ENCODE measurements at places on chromosomes 7 and 10.

- peak; percentile 41 for DNase-seq
Measured at GRCh38 chr10:94630017-94630688, 53.4 kb upstream of the CYP2C18 start.

DNA sequence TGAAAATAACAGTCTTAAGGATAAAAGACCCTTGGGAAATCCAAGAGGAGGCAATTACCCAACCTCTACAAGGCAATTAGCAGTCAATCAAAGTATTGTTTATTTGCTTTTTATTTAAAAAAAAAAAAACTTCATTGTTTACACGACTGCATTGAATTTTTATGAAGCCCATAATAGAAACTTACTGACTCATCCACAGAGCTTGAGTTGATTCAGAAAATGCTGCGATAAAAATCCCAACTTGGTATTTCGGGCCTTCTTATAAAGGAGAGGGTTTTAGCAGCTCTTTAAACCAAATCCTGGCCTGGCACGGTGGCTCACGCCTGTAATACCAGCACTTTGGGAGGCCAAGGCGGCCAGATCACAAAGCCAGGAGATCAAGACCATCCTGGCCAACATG is 69.2 kb upstream of the PALS2 start:
- no peak for DNase-seq

- DNase-seq, result no peak
Measured at GRCh38 chr7:140031364-140031763, 31.4 kb downstream of the PARP12 start.

GRCh38 chr10:75982611-75983369 is 551.4 kb downstream of the LRMDA start:
- DNase-seq, result no peak

GRCh38 chr10:44636625-44637024 is 251.7 kb upstream of the CXCL12 start:
- DNase-seq, result no peak

GRCh38 chr10:44979281-44980191 is 927 bp upstream of the DEPP1 start:
- no peak for DNase-seq

DNA sequence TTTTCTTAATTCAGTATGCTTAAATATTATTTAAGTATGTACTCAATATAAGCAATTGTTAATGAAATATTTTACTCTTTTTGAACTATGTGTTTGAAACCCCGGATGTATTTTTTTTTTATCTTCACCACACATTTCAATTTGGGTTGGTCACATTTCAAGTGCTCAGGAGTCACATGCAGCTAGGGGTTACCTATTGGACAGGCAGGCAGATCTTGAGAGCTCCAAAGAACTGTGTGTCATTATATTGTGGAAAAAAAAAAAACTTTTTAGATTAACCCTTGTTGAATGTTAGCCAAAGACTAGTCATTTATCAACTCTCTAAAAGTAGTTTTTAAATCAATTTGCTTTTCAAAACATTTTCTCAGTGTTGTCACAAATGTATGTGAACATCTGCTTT is 37.2 kb downstream of the IKZF1 start:
- no peak for DNase-seq

GRCh38 chr7:131533566-131534561 is 22.6 kb downstream of the PODXL start:
- no peak for DNase-seq

- DNase-seq, result no peak
Measured at GRCh38 chr7:32535162-32535702, 39.9 kb downstream of the AVL9 start.

- DNase-seq, result no peak
Measured at GRCh38 chr10:132523561-132524442, 13.8 kb upstream of the INPP5A start.

GRCh38 chr7:36607721-36608095 is 116.6 kb downstream of the AOAH start:
- DNase-seq, result no peak

DNA sequence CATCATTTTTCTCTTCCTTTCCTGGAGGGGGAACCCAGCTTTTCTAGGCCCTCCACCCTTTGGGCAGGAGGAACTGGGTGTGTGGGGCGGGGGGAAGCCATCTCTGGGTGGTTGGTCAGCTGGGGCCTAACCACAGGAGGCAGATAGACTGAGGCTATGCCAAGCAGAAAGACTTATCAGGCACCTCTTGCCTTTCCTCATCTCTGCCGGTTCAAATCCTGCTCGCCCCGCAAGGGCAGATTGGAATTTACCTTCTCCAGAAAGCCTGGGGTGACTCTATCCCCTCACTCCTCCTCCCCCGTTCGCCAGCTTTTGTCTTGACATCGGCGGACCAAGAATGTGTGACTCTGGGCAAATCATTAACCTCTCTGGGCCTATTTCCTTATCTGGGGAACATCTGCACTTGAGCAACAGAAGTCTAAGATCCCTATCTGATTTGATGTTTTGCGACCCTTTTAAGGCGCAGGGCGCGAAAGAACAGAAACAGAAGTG is 584 bp upstream of the GARS1 start:
- DNase-seq, result no peak

GRCh38 chr10:68992636-68993440 is 4.2 kb downstream of the KIFBP start:
- DNase-seq, result no peak

DNA sequence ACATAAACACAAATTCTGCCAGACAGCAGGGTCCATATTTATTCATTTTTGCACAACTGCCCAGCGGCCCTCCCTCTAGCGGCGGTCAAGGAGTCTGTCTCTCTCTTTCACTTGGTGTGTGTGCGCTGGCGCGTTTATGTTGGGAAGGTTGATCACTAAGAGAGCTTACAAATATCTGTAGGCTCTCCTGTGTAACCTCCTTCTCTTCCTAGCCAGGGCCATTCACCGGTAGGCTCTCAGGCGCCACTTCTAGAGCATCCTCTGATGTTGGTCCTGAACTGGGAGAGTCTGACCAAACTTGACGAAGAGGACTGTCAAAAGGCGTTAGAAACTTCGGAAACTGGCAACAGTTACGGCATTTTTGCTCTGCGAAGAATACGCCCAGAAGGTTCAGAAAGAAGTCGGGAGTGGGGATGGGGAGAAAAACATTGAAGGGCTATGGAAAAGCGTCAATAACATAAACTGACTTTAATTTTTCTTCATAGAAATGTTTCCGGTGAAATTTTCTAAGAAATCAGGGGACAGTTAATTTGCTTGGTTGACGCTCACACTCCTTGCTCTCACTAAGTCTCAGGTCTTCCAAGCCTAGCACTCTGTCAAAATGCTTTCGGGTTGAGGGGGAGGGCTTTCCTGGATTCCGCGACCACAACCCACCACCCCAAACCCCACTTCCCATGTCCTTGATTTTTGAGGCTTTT is 731.1 kb downstream of the ZWINT start:
- DNase-seq, result no peak

- no peak for DNase-seq
Measured at GRCh38 chr7:138882249-138882648, 84.3 kb upstream of the ATP6V0A4 start.

- DNase-seq, result no peak
Measured at GRCh38 chr10:12228851-12229250, 32.9 kb downstream of the CDC123 start.

DNA sequence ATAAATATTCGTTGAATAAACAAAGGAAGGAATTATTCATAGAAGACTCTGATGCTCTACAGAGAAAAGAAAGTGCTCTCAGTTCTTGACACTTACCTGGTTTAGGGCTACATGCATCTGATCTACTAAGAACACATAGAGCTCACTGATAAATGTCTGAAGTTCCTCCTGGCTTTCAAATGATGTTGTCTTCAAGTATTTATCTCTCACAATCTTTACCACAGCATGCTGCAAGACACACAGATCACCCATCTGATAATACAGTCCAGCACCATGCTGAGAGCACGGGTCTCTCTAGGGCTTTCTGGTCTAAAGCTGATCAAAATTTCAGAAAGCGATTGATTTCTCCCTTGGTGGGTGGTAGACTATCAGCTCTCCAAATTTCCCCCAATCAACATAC is 44.5 kb upstream of the MRPS16 start:
- DNase-seq, result no peak

- DNase-seq, result no peak
Measured at GRCh38 chr7:131115340-131115739, 212.3 kb upstream of the MKLN1 start.

DNA sequence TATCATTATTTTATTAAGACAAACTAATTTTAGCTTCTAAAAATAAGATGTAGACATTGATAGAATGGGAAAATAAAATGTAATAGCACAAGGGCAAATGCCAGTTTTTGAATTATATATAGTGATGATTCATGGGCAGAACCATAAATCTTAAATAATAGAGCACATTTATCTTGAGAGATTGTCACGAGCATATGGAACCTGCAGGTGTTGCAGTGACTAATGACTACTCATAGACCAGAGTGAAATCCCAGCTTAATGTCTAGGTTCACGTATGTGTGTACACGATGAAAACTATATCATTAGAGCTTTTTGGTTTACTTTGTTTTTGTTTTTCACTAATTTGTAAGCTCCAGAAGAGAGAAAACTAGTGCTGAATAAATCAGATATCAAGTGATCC is 150.2 kb upstream of the CACNA2D1 start:
- no peak for DNase-seq

- no peak for DNase-seq
Measured at GRCh38 chr10:1019362-1019761, 6.3 kb downstream of the IDI2 start.

DNA sequence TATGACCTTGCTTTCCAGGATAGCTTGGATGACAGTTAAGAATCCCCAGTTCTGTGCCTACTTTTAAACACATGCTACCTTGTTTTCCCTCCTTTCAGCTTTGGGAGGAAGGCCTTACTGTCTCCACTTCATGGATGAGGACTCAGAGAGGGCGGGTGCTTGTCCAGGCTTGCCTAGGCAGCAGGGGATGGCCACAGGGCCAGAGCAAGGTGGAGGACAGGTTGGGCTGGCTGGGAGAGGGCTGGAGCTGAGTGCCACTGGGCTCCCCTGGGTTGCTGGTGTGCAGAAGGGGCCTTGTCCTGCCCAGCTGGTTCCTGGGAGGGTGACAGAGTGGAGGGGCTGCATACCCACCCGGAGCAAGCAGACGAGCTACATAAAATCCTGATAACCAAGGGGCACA is 117.8 kb downstream of the GRK5 start:
- no peak for DNase-seq

- no peak for DNase-seq
Measured at GRCh38 chr10:59006511-59007306, 169.7 kb upstream of the PHYHIPL start.

GRCh38 chr10:113516061-113516460 is 36.8 kb upstream of the HABP2 start:
- no peak for DNase-seq

DNA sequence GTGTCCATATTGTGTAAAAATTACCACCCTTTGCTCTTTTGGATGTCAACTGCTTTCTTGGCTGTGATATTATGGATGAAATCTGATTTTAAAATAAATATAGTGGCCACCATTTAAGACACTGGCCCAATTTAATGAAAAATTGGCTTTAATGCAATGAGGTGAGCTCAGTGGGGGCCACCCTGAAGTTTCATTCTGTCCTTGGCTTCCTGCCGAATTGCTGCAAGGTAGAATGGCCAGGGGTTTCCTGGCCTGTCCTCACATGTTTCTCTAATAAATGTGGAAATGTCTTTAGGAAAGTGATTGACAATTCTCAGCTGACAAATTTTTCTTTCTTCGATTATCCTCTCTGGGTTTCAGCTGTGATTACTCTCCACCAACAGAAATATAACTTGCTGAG is 36.0 kb downstream of the DYNC1I1 start:
- no peak for DNase-seq

- no peak for DNase-seq
Measured at GRCh38 chr10:127889605-127890195, 3.0 kb downstream of the CLRN3 start.

GRCh38 chr7:176381-176780 is 16.0 kb upstream of the FAM20C start:
- DNase-seq, result no peak

- no peak for DNase-seq
Measured at GRCh38 chr10:69142983-69143382, 19.0 kb downstream of the VPS26A start.

DNA sequence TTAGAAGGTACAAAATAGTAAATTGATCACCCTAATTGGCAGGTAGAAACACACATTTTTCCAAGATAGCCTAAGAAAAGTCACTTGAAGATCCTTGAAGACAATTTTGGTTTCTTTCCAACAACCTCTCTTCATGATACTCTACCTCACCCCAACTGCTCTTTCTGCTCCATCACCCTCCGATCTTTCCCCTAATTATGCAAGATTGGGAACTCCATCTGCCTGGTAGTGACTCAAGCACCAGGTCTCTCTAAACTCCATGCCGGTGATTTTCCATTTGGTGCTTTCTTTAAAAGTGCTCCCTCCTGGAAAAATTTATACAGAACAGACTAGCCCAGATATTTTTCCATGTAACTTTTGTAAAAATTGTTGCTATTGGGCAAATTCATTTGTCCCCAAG is 1.1 kb upstream of the AKR1B1 start:
- DNase-seq, result no peak

DNA sequence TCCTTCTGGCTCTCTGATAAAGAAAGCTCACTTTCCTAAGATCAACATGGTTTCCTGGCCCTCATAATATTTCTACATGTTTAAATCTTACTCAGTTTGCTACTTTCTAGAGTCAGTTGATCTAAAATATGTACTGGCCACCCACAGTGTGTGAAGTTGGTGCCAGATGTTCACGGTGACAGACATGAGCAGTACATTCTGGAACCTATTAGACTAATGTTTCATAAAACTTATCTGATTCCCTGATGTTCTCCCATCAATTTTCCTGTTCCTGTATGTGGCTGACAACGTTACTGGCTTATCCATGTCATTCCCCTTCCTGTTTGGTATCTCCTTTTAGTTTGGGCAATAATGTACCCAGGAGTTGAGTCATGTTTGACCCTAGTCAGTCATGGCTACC is 13.7 kb upstream of the CPVL start:
- DNase-seq, result no peak

DNA sequence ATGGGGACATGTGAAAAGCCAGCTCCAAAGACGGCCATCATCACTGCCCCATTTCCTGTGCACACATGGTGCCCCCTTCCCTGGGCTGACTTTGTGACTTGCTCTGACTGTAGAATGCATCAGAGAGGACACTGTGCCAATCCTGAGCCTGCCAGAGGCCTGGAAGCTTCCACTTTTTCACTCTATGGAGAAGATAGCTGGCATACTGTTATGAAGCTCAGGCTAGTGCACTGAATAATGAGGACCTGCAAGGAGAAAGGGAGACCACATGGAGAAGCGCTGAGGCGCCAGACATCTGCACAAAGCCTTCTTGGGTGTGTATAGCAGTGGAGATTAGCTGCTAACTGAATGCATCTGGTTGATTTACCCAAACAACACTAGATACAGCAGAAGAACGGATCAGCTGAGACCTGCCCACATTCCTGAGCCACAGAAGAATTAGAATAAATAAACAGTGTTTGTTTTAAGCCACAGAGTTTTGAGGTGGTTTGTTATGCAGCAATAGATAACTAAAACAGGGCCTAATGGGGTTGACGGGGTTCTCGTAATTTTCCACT is 58.9 kb upstream of the C10orf90 start:
- DNase-seq, result no peak

DNA sequence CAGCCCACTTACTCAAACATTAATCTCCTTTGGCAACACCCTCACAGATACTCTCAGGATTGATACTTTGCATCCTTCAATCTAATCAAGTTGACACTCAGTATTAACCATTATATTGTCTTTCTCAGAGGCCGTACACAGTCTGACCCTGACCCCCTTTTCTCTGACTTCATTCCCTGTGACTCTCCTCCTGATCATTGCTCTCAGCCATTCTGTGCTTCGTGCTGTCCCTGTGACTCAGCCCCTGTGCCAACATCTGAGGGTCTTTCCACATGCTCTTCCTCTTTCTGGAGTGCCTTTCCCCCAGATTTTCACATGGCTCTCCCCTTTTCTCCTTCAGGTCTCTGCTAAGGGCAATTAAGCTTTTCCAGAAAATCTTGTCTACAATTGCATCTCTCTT is 289.0 kb upstream of the PHYHIPL start:
- no peak for DNase-seq
